ENCODE measurements at places on chromosomes 3 and 15.

GRCh38 chr3:31999907-32000439, 18.4 kb downstream of the ZNF860 start:
- no peaks in the 10 kb centered on the region for H3K27me3 ChIP-seq
- H3K36me3 ChIP-seq, result no peaks in the 10 kb centered on the region
- H3K4me1 ChIP-seq, result peaks cover 21% of the 10 kb centered on the region
- no peak overlapping the region for H3K27ac ChIP-seq

GRCh38 chr3:18630295-18630694, 205.2 kb upstream of the SATB1 start:
- H3K4me1 ChIP-seq, result 0 out of 2 replicates have a peak, but pooled peaks cover 6% of the 10 kb centered on the region
- no peak for DNase-seq
- H3K27me3 ChIP-seq, result no peaks in the 10 kb centered on the region
- H3K4me3 ChIP-seq, result no peak overlapping the region
- H3K36me3 ChIP-seq, result no peaks in the 10 kb centered on the region

DNA sequence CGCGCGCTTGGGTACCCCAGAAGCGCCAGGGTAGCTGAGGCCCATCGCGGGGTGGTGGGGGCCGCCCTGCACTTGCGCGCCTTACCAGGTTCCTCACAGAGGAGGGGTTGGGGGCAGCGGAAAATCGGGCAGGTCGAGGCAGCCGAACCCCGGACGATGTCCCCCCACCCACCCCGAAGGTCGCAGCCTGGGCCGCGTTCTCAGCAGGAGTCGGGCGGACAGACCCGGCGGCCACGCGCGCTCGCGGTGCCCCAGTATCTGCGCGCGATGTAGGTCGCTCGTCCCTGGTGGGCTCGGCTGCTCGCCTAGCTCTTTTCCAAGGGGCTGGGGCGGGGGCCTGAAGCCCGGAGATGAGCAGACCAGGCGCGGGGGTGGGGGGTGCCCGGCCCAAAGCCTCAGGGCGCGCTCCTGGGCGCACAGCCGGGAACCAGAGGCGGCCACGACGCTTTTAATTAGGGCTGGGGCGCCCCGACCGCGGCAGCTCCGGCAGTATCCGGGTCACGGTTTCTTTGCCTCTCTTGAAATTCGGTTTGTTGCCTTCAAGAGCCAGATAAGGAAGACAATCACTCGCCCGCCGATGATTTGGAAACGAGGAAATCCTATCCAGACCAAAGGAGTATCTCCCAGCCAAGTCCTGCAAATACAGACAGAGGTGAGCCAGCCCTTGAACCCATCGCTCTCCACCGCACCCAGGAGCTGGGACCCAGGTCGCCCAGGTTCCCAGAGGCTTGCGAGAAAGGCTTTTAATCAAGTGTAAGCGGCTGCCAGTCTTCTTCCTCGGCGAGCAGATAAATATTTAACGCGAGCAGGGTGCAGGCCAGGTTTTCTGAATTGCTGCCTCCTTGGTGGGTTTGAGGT, 4.6 kb downstream of the SKOR1 start:
- no peaks in the 10 kb centered on the region for H3K4me1 ChIP-seq
- H3K4me3 ChIP-seq, result no peak overlapping the region
- H3K27me3 ChIP-seq, result no peaks in the 10 kb centered on the region
- DNase-seq, result no peak
- no peak overlapping the region for H3K27ac ChIP-seq

GRCh38 chr3:61154457-61155198, 96.6 kb downstream of the FHIT start:
- H3K4me1 ChIP-seq, result no peaks in the 10 kb centered on the region
- H3K27ac ChIP-seq, result no peak overlapping the region
- no peaks in the 10 kb centered on the region for H3K27me3 ChIP-seq
- no peaks in the 10 kb centered on the region for H3K36me3 ChIP-seq
- DNase-seq, result no peak

Data from Caco-2 (cell line).